Naive thymus-derived CD8-positive, alpha-beta T cell (primary cell): ENCODE measurements at places on chromosomes 2 and 18. TPM values are rescaled to one million over a fixed set of nuclear protein-coding genes. Genes with fewer than 3 reads are reported as not detected.

CHRND gene
- not detected for polyA plus RNA-seq

DNA sequence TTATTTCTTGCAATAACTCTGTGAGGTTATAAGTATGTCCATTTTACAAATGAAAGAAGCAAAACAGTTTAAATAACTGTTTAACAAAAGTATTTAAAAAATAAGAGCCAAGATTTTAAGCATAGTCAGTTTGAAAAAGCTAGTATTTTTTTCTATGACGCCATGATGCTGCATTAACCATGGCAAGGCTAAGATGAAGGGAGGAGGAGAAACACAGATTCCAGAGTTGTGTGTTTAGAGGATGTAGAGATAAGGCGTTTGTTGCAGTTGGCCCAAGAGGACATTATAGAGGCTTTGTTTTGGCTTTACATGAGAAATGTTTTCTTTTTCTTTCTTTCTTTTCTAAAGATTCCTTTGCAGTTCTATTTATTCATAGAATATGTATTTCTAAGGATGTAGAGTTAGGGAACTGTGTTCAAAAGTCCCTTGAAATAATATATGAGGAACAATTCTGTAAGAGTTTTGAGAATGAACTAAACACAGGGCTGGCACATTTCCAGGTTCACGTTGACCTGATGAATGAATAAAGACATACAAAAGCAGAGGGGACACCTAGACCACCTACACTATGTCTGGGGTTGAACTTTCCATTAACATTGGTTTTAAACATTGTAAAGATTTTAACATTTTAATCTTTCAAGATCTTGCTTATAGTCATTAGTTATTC is 244.2 kb downstream of the KCNS3 start:
- no peak for DNase-seq

GRCh38 chr2:170405326-170405725 is 227.4 kb downstream of the MYO3B start:
- DNase-seq = no peak

RAD51AP2 gene
- not detected for polyA plus RNA-seq

PDE6D gene
- polyA plus RNA-seq = 51.4 TPM

- DNase-seq = no peak
Observed at GRCh38 chr2:118227698-118228508, 139.6 kb downstream of the INSIG2 start.

- DNase-seq = no peak
Observed at GRCh38 chr2:231455222-231455621, 9.1 kb downstream of the NCL start.

DNA sequence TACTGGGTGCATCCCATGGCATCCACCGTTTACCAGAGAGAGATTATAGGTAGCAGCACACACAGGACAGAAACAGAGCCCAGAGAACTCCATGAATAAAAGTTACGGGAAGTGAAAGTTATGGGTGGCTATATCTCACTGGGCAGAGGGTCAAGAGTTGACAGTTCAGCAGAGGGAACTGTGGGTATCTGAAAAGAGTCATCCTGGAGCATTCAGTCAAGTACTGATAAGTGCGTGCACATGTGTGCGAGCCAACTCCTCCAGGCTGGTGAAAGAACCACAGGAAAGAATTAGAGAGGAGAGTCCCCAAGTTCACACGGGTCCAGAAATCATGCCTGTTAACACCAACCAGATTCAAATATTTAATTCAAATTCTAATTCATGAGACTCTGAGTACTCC is 1588.2 kb downstream of the LRP1B start:
- no peak for DNase-seq

- no peak for DNase-seq
Observed at GRCh38 chr2:225597911-225598310, 198.4 kb downstream of the NYAP2 start.

DNA sequence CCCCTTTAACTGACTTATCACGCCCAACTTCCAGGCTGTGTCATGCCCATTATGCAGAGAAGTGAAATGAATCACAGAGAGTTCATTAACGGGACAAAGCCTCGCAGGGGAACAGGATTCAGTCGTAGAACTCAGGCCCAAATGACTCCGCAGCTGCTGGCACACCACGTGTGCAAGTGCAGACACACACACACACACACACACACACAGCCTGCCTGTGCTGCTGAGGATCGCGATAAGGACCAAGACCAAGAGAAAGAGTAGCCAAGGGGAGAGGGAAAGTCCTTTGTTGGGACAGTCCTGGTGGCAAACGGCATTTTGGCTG is 90.0 kb upstream of the TAF1B start:
- DNase-seq = no peak

DNA sequence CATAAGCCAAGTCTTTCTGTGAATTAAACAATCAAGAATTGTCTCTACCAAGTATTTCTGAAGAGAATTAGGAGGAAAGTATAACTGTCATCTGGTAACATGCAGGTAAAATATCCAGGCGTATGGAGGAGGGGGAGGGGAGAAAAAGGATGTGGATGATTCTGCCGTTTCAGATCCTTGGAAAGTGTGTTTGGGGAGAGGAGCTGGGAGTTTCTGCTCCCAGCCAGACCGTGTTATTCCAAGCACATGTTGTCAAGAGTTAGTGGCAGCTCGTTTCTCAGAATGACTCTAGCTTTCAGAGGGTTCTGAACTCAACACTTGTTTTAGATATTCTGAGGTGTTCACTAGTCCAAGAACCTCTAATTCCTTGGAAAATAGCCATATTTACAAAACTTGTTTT is 137.6 kb downstream of the FAM124B start:
- DNase-seq = no peak

DNA sequence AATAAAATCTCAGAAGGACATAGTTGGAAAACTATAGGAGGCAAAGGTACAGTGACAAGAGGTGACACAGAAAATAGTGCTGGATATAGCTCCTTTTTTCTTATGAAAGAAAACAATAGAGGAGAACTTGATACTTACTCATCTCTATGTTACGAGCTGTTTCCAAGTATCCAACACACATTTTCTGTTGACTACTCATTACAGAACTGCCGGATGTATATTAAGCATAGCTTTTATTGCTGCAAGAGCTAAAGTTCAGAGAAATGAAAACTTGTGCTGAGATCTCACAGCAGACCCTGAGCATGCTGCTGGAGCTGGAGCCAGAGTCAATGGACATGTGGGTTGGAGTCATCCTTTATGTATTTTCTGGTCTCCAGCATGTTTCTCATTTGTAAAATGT is 210.0 kb upstream of the NT5C1B start:
- DNase-seq = no peak

LINC00305 gene
- not detected for polyA plus RNA-seq

TM4SF20 gene
- not detected for polyA plus RNA-seq

- DNase-seq = no peak
Observed at GRCh38 chr2:97741251-97741650, 27.9 kb downstream of the ZAP70 start.

- DNase-seq = no peak
Observed at GRCh38 chr18:79506191-79507075, 110.7 kb downstream of the NFATC1 start.

DNA sequence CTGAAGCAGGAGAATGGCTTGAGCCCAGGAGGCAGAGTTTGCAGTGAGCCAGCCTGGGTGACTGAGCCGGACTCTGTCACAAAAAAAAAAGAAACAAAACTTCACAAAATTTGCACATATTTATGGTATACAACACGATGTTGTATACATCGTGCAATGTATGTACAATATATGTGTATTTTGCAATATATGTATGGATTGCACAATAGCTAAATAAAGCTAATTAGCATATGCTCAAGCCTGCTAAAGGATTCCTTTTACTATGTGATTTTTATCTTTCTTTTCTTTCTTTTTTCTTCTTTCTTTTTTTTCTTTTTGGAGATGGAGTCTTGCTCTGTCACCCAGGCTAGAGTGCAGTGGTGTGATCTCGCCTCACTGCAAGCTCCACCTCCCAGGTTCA is 368.0 kb upstream of the FAM98A start:
- DNase-seq = no peak

SLC11A1 gene
- polyA plus RNA-seq = 0.27 TPM

ANKRD62 gene
- polyA plus RNA-seq = not detected

GRCh38 chr18:72840109-72840508 is 27.7 kb downstream of the NETO1 start:
- no peak for DNase-seq

GRCh38 chr2:217672472-217672871 is 330.3 kb downstream of the TNS1 start:
- DNase-seq = no peak

TGFA gene
- polyA plus RNA-seq = 0.66 TPM

DNA sequence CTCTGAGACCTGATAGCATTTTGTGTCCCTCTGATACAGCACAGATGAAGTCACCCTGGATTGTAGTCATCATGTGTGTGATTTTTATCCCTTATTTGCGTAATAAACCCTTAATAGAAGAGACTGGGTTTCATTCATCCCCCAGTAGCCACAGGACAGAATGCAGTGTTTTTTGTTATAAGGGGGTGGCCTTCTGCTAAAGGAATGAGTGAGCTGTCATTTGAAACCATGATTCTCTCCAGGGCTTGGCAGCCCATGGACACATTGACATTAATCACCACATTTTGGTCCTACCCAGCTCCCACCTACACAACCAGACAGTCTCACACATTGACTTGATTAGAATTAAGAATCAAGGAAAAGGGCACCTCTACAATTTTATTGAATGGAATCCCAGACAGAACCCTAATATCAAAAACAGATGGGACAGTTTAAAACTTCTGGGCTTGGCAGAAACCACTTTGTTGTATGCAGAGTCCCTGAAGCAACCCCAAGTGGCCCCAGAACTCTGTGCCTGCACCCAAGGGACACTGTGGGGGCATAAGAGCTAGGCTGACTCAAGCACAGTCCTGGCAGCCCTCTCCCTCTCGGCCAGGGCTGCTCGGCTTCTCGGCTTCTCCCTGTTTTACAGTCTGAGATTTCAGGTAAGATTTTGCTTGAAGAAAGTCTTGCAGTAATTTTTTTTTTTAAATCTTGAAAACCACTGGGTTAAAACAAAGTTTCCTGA is 254.0 kb upstream of the SLC14A2 start:
- DNase-seq = no peak

NAT8 gene
- polyA plus RNA-seq = not detected

DNA sequence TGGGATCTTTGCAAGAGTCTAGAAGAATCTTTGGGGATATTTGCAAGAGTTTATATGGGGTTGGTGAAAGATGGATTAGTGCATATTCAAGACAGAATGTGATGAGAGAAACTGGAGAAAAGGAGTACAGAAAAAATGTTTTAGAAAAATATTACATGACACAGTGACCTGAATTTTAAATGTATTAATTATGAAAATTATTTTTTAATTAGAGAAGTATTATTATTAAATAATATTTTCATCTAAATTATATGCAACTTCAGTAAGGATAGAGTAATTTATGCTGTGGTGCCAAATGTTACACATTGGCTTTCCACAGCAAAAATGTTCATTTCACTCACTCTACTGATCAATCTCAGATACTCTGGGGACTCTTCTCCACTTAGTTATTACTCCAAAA is 1442.8 kb upstream of the SLC39A10 start:
- DNase-seq = no peak

DNA sequence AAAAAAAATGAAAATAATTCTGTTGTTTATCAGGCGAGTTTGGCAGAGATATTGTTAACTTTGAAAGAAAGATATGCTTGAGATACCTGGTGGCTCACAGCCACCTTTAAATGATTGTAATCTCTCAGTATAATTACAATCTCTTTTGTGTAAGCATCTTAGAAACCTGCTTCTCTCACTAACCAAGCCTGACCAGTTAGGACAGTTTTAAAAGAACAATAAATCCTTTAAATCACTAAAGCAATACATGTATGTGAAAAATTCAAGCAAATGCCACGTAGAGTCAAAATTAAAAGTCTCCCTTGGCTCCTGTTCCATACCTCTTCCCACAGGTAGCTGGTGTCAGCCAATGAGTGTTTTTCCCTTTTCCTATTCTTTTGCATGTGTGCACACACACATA is 15.7 kb upstream of the SGPP2 start:
- DNase-seq = no peak

DNA sequence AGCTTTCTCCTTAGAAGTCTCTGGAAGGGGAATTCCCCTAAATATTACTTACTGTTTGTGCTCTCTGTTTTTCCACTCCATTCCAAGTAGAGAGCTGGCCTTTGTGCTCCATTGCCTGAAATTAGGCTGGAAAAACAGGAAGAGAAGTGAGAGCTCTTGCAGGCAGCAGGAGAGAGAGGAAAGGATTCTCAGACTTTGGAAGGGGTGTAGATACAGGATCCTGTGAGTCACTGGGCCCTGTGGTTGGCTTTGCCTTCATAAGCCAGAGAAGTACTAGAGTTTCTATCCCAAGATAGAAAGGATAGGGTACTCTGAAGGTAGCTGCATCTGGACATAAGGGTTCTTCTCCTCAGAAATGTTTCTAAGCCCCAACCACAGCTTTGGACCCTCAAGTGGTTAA is 188.9 kb downstream of the CMPK2 start:
- no peak for DNase-seq

DNA sequence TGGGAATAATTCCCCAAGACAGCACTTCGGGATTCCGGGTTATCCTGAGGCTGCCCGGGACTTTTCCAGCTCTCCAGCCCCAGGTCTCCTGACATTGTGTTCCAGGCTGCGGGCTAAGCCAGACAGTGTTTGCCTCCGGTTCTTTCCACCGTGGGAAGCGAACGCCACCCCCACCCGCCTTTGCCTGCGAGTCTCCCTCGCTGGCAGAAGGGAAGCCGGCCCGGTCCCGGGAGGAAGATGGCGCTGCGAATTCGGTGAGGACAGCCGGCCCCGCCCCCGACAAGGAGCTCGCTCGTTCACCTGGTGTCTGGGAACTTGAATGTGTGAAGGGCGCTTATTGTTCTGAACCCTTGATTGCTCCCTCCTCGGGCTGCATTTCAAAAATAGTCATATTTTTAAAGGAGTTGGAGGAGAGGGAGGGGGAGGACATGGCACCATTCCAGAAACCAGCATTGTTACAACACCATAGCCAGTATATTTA is 2.9 kb downstream of the LRATD1 start:
- DNase-seq = no peak

DNA sequence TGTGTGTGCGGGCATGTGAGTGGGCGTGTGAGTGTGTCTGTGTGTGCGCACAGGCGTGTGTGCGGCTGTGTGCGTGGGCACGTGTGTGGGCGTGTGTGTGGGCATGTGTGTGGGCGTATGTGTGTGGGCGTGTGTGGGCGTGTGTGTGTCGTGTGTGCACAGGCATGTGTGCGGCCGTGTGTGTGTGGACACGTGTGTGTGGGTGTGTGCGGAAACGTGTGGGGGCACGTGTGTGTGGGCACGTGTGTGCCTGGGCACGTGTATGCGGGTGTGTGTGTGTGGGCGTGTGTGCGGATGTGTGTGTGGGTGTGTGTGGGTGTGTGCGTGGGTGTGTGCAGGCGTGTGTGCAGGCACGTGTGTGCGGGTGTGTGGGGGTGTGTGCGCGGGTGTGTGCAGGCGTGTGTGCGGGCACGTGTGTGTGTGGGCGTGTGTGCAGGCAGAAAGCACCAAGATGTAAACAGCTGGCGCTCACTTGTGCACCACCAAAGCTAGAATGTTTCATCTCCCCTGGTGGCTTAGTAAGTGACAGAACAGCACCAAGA is 31.2 kb upstream of the ALKAL2 start:
- DNase-seq = no peak

GRCh38 chr2:196598412-196598811 is 41.1 kb upstream of the CCDC150 start:
- no peak for DNase-seq

DNA sequence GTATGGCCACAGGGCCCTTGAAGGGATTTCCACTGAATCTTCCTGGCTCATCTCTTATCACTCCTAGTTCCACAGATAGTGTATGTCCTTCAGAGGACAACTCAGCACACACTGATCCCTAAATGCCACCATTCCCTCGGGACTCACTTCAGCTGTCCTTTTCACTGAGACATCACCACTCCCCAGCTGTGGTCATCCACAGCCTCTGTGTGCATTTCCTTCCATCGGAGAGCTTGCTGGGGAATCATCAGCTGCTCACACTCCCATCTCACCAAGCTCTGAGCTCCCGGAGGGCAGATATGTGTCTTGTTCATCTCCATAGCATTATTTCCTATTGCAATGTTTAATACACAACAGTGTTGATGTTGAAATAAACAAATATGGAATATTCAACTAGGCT is 759.5 kb downstream of the RNF144A start:
- DNase-seq = no peak
